ENCODE measurements at places on chromosomes 1 and 21. TPM values are rescaled to one million over a fixed set of nuclear protein-coding genes. Genes with fewer than 3 reads are reported as not detected.

DNA sequence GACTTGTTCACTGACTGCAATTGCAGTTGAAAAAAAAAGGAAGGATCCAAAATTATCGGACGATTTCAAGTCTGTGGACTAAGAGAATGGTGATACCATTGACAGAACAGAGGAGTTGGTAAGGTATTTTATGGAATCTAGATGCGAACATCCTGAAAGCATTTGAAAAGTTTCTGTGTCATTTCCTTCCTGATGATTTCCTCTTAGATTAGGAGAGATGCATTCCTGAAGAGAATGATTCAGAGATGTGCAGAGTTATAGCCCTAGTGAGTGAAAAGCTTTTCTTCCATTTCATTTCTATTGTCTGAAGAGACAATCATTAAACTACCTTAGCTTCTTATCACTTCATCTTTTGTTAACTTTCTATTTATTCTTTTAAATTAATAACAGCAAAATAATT lies 200.0 kb downstream of the KCNK2 start:
- no peak for DNase-seq

- DNase-seq = no peak
Observed at GRCh38 chr1:155038602-155039307, 5.1 kb downstream of the DCST1 start.

GRCh38 chr1:10553118-10553517 lies 78.4 kb downstream of the PEX14 start:
- peak; percentile 22 for DNase-seq

DNA sequence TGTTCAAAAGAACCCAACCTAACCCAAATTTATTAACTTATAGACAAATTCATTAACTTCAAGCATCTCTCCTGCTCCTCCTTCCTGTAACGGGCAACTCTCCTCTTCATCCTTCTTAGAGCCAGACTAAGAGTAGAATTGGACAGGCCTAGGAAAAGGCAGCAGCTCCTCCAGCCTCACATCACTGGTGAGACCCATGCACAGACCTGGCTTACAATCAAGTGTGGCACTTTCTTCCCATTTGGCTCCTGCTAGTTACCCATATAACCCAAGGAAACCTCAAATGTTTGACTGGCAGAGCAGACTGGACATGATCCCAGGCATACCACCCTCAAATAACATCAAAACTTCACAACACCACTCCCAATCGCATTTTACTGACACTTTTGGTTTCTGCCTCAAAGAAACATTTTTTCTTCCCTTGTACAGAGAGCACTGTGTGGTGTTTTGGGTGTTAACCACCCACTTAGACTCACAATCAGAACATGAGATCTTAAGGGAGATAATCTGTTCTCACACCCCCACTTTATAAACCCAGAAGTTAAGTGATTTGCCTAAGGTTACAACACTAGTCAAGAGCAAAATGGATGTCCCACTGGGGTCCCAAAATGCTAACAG lies 101.4 kb downstream of the SIPA1L2 start:
- no peak for DNase-seq

SMPDL3B gene
- 14.8 TPM for total RNA-seq

Measured in H7 (cell line).